ENCODE measurements at places on chromosomes 12 and 14. TPM values are rescaled to one million over a fixed set of nuclear protein-coding genes. Genes with fewer than 3 reads are reported as not detected.

Gene LALBA
- not detected for polyA plus RNA-seq

Gene MIP
- 0.24 TPM for polyA plus RNA-seq

Gene IGF1
- 5.4 TPM for polyA plus RNA-seq

Gene TAS2R8
- not detected for polyA plus RNA-seq

Measured in large intestine (tissue), 12 donors.